Ureter (tissue), 1 donor: ENCODE measurements at places on chromosomes 7 and 10. TPM values are rescaled to one million over a fixed set of nuclear protein-coding genes. Genes with fewer than 3 reads are reported as not detected.

DNA sequence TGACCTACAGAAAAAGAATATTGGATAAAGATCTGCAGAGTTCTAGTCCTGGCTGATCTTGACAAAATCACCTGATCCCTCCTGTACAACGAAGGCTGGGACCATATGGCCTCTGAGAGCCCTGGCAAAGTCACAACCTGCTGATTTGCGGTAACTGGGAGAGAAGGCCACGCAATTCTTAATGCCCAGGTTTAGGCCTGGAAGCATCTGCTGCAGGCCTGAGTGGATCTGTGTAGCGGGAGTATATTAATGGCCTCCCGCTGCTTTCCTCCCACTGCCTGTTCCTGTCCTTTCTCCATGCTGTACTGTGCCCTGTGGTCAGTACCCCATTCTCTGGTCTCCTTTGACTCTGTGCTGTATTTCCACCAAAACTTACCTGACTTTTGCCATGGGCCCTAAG, 24.2 kb downstream of the AKR1B1 start:
- no peak for DNase-seq

DNA sequence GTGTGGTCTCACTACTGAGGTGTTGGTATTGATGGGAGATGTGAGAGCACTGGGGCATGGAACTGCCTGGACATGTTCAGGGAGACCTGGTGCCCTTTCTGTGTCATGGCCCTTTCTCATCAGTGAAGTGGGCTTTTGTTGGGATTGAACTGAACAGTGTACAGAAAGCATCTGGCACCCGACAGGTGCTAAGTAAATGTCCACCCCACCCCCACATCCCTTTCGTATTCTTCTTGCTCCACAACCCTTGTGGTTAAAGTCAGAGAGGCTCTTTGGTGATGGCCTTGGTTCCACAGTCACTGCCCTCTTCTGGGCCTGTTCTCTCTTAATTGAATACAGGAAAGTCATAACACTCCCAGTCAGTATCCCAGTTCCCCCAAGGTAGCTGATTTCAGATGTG, 5.4 kb downstream of the NOM1 start:
- DNase-seq: no peak

GRCh38 chr7:94223375-94224084, 171.2 kb upstream of the COL1A2 start:
- DNase-seq: no peak

Gene SAMD8
- 26.0 TPM for total RNA-seq

- DNase-seq: no peak
Observed at GRCh38 chr7:28862595-28863272, 95.4 kb downstream of the TRIL start.

Gene AKR1B15
- 1.6 TPM for total RNA-seq

DNA sequence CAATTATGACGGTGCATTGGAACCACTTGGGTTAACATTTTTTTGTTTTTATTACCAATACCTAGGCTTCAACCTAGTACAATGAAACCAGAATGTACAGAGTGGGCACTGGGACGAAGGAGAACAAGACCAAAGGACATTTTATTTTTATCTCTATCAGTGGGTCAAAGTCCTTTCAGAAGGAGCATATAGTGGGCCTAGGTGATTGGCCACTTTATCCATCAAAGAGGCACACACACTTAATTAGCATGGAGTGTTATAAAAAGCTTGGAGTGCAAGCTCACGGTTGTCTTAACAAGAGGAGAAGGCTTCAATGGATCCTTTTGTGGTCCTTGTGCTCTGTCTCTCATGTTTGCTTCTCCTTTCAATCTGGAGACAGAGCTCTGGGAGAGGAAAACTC, at the start of gene CYP2C19:
TSS of gene CYP2C19 (plus strand) at position 289 of the 400 bp plus-strand sequence. CDS start at position 314, 25 bp downstream.
- no peak for DNase-seq

Gene CPA2
- not detected for total RNA-seq

DNA sequence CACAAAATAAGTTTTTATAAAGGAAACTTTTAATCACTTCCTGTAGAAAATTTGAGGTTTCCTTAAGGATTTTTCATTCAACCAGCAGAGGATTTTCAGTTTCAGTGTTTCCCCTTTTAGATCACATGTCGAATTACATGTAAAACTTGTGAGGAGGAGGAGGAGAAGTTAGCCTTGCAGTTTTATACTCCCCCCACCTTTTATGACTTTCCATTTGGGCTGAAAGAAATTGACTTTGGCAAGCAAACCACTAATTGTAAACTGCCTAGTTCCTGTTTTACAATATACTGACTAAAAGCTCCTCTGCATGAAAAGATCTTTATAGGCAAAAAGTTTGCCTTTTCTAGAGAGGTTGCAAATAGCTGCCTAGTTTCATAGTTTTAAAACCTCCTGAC, 3.0 kb downstream of the BAMBI start:
- no peak for DNase-seq

Gene ADAM22
- 26.4 TPM for total RNA-seq

- DNase-seq: peak; percentile 63
Observed at GRCh38 chr7:391411-391951, 101.5 kb downstream of the FOXL3 start.

Gene NUTM2A
- total RNA-seq: 1.5 TPM

GRCh38 chr10:22629852-22630233, 84.5 kb downstream of the PIP4K2A start:
- DNase-seq: no peak

- no peak for DNase-seq
Observed at GRCh38 chr7:5701085-5701914, 80.2 kb downstream of the RNF216 start.

Gene PLAU
- 13.8 TPM for total RNA-seq

Gene OGDH
- total RNA-seq: 109 TPM

GRCh38 chr7:116150588-116150987, 59.8 kb upstream of the TES start:
- DNase-seq: no peak

Gene PHKG1
- total RNA-seq: 3.1 TPM

DNA sequence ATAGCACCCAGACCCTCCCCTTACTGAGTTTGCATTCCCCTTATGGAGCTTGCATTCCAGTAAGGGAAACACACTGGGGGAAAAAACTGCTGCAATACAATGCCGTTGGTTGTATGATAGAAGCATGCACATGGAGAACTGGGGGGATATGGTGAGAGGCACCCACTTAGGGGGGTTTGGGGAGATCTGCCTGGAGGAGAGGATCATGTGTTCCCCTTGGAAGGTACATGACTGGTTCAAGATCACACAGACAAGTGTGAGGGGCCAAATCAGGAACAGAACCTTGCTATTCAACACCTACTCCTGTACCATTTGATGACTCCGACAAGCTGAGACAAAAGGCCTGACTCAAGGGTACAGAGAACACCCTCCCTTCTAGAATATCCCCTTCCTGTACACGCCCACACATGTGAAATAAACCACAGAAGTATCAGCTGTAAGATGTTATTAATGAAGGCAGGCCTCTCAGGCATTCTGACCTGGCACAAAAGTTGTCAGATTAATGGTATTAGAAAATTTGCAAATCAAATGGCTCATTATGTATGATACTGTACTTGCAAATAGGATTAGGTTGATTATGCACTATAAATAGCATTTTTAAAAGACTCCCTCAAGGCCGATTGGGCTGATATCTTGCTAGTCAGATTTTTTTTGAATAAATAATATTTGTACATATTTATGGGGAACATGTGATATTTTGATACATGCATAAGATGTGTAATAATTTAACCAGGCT, 122.2 kb downstream of the NPY start:
- DNase-seq: no peak

Gene EMX2
- 46.1 TPM for total RNA-seq

Gene CDH23
- 79.3 TPM for total RNA-seq

GRCh38 chr10:4828005-4828404, 2.0 kb downstream of the AKR1E2 start:
- DNase-seq: no peak

DNA sequence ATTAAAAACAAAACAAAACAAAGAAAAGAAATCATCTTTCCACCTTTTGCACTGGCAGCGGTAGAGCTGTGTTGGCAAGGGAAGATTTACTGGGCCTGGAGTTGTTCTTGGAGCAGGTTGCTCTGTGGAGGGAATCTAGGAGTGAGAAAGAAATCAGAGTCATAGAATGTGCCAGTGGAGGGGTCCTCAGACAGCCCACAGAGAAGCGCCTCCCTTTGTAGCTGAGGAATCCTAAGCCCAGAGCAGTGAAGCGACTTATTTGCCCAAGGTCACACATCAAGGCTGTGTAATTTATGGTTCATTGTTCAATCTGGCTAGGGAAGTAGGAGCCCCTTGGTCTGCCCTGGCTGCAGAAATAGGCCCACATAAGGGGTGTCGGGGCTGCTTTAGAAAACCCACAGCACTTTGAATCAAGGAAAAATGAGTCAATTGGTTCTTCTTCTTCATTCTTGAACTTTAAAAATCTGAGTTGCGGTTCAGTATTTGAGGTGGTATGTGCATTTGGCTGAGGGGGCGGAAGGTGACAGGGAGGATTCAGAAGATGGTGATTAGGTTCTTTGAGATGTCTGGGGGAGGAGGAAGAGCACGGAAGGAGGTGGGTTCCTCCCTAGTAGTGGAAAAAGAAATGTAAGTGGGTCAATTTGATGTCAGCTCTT, 253.7 kb downstream of the PTEN start:
- no peak for DNase-seq

DNA sequence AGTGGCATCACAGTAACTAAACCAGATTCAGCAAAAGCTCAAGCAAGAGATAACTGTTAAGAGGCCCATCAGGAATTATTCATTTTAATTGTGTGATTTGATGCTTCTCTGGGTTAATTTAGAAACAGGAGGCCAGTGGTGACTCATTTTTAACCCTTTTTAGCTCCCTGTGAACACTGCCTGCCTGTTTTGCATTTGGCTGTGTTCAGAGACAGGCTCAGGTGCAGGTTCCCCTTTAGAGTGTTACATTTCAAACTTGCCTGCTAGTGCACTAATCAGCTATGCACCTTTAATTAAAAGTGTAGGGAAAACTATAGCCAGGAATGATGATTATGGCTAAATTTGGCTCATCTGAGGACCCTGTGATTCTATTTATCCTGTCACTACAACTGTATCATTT, 6.5 kb downstream of the STAMBPL1 start:
- no peak for DNase-seq

- no peak for DNase-seq
Observed at GRCh38 chr10:100303724-100304319, 17.3 kb upstream of the BLOC1S2 start.
